Activated T-cell treated with anti-CD3 and anti-CD28 coated beads for 48 hours (primary cell): ENCODE measurements at places on chromosomes 13 and 19.

GRCh38 chr19:30649934-30650614 lies 277.9 kb downstream of the ZNF536 start:
- DNase-seq, result no peak

- no peak for DNase-seq
These were observed 9.0 kb downstream of the LPAR6 start for GRCh38 chr13:48403913-48404312.

DNA sequence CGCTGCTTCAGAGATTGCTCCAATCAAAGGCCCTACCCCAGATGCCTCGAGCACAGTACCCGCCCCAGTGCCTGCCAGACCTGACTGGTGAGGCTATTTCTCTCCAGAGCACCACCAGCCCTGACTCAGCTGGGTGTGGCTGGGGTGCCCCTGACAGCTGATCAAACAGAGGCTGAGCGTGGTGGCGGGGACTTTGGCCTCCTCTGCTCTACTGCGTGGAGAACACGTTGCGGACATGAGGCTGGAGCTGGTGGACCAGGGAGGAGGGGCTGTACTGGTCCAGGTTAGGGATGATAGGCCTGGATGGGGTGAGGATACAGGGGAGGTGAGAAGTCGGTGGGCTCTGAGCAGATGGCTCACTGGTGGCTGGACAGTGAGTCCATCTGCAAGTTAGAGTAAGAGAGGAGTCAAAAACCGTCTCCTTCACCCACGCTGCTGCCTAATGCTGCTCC lies 3.5 kb upstream of the DOCK6 start:
- DNase-seq, result no peak

DNA sequence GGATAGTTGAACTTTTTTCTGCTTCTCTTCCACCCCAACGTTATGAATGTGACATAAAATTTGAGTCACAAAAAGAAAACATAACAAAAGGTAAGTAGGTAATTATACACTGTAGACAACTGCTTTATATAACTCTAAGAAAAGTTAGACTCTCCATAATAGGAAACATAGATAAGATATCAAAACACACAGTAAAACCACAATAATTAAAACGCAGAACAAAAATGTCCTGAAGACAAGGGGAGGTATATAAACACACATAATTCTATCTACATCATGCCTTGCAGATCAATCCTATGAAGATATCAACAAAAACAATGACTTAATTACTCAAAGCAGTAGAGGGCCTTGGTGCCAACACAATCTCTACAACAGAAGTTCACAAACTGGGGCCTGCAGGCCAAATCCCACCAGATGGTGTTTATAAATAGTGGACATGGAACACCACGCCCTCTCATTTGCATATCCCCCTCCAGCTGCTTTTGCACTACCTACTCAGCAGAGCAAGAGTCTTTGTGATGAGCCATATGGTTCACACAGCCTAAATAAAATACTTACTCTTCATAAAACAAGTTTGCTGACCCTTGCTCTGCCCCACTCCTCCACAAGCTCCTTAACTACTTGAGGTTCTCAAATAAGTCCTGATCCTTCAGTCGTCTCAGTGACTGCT lies 254.7 kb downstream of the KLF12 start:
- no peak for DNase-seq

DNA sequence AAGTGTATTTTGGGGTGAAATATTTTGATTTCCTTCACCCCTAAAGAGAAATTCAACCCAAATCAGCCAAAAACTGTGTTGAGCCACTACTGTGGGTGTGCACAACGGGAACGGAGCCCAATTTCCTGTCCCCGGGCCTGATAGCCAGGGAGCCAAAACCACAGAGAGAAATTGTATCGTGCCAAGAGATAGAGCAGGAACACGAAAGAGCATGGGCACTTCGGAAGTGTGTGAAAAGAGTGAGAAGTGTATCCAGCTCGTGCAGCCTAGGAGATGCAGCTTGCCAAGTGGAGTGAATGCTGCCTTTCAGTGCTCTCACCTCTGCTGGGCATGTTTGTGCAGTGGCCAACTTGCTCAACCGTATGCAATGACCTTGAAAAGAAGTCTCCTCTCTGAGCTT lies 19.4 kb upstream of the PLEKHF1 start:
- DNase-seq, result no peak

- no peak for DNase-seq
These were observed 242.2 kb downstream of the B3GLCT start for GRCh38 chr13:31441800-31442510.

DNA sequence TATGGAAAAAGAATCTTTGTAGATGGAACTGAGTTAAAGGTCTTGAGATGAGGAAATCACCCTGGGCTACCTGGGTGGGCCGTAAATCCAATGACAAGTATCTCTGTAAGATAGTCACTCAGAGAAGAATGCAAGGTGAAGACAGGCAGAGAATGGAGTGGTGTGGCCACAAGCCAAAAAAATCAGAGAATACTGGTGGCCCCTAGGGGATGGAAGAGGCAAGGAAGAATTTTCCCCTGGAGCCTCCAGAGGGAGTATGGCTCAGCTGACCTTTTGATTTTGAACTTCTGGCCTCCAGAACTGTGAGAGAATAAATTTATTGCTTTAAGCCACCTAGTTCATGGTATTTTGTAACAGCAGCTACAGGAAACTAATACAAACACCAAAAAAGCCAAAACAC lies 32.7 kb upstream of the CSNK1A1L start:
- DNase-seq, result no peak

DNA sequence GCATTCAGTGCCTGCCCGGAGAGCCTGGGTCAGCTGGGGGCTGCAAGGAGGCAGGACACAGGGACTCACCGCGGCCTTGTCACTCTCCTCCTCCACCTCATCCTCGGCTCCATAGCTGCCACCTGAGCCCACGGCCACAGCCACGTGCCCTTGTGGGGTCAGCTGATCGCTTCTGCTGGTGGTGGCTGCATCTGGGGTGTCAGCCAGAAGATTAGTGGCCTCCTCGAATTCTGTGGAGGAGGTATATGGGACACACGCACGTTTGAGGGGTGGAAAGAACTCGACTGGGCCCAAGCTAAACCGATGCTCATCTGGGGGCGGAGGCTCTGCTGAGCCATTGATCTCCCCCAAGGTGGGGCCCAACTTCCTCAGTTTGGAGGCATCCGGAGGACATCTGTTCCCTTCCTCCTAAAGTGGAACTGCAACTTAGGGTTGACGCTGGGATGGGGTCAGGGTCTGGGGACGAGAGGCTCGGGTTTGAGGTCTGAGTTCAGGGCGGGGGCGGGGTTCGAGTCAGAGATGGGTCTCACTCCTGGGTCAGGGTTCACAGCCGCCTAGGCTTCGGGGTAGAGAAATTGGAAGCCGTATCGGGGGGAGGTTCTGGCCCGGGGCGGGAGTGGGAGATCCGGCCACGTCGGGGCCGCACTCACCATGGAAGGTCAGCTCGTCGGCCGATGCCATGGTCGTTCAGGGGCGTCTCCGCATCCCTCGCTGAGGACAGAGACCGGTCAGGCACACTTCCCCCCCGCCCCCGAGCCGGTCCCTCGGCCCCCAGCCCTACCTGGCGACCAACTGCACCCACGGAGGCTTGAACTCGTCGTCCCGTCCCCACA lies 493 bp downstream of the YIPF2 start:
- DNase-seq, result no peak

DNA sequence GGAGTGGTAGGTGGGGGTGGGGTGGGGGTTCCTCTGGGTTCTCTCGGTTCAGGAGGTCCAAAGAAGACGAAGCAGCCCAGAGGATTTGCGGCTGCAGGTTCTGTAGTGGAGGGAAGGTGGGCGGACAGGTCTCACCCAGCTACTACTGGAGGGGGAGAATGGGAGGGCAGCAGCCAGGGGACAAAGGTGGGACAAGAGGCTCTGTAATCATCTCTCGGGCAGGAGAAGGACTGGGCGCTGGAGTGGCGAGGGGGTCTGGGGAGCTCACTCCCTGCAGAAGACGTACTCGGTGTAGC lies 1.4 kb downstream of the KCTD12 start:
- DNase-seq, result no peak

DNA sequence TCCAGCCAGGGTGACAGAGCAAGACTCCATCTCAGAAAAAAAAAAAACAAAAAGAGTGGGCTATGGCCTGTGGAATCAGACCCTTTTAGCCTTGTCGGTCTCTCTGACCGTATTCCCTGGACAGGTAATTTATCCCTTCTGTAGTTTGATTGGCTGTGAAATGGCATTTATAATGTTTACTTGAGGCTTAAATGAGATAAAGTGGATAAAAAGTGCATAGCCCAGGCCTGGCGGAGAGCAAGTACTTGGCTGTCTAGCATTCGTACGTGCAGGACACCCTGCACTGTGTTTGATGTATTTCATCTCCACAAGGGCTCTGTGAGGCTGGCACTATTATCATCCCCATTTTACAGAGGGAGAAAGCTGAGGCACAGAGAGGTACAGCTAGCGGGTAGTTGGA lies 7.0 kb downstream of the NTN5 start:
- no peak for DNase-seq

DNA sequence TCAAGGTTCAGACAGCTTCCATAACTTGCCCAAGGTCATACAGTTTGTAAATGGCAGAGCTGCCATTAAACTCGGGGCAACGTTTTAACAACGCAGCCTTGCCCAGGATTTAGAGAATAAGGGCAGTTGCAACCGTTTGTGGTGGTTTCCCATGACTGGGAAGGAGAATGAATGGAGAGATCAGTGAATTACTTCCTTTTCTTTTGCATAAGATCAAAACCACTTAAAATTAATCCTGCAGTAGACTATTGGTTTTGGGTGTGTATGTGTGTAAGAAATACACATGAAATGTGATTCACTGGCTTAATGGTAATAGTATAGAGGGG lies 179.1 kb upstream of the MIR17HG start:
- no peak for DNase-seq

DNA sequence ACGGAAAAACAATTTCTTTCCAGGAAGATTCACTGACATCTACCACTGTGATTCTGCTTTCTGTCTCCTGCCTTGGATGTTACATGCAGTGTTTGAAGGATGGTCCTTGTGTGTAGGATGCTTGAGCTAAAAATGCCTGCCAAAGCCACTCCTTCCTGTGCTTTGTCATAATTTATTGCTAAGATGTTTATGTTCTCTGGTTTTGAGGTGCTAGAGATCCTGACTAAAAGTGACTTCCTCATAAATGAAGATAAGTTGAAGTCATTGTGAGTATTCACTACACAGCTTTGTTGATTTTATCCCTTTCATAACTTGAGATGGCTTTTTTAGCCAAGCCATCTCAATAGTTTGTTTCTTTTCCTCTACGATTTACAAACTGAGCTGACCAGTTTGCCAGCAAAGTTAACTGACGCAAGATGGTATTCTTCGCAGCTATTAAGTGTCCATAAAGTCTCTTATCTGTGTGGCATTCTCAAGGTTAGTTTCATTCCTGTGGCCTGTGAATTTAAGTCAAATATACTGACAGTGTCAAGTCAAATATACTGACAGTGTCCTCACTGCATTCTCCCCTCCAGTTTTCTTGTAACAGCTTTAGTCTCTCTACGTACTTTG lies 15.7 kb upstream of the FBXL3 start:
- no peak for DNase-seq

- DNase-seq, result no peak
These were observed 537.5 kb downstream of the DCT start for GRCh38 chr13:93942016-93942415.

DNA sequence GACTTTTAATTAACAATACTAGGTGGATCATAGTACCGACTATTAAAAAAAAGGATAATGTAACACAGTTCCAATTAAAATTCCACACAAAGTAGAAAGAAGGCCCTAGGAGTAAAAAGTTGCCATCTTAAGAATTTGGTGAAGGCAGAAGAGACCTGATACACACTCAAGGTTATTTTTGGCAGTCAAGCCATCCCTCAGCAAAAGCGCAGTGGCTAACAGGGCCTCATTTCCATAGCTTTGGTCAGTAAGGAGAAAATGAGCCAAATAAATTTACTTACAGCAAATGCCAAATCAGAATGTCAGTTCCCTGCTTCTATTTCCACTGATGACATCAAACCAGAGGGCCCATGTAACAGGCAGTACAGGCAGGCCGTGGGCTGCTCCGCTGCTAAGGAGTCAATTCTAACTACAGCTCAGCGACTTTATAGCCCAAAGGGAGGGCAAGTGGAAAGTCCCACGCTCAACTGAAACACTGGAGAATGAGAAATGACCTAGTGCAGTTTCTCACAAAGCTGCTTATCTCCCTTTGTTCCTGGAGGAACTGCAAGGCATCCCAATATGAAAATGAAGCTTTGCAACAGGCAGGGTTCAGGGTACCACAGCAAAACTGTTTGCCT lies 6.3 kb downstream of the ARGLU1 start:
- peak; percentile 37 for DNase-seq

GRCh38 chr13:45231722-45232121 lies 30.9 kb upstream of the KCTD4 start:
- DNase-seq, result no peak

- no peak for DNase-seq
These were observed 6.3 kb upstream of the ZSWIM4 start for GRCh38 chr19:13788991-13789390.

DNA sequence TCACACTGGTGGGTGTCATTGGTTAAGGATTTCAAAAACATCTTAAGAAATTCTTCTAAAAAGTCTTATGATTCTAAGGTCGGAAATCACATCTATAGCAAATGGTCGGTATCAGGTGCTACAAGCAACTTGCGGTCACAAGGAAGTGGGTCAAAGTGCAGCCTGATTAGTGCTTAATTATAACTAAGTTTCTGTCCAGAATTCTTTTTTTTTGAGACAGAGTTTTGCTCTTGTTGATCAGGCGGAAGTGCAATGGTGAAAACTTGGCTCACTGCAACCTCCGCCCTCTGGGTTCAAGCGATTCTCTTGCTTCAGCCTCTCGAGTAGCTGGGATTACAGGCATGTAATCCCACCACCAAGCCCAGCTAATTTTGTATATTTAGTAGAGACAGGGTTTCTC lies 1.2 kb upstream of the GDF15 start:
- no peak for DNase-seq

DNA sequence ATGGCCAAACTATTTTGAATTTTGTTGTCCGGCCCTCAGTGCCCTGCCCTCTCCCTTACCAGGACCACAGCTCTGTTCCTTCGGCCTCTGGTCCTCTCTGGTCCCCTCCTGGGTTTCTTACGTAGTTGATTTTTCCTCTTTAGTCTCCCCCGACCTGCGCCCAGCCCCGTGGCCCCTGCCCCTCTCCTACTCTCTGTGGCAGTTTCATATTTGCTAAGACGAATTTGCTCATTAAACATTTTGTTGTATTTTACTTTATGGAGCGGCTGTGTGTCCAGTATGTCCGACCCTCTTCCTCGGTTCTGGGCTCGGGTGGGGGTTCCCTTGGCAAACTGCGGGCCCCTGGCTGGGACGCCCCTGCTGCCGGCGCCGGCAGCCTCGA lies 576 bp upstream of the EPN1 start:
- DNase-seq, result no peak

GRCh38 chr13:45787346-45787745 lies 64.2 kb downstream of the SIAH3 start:
- no peak for DNase-seq
